ENCODE measurements at places on chromosomes 16 and 17. TPM values are rescaled to one million over a fixed set of nuclear protein-coding genes. Genes with fewer than 3 reads are reported as not detected.

Gene CNGB1
- total RNA-seq = not detected

Gene NLRC3
- 0.44 TPM for total RNA-seq

Gene TBC1D3E
- not detected for total RNA-seq

Gene FADS6
- total RNA-seq = 0.94 TPM

Gene HOXB4
- not detected for total RNA-seq

Gene HS3ST2
- 3.1 TPM for total RNA-seq

Gene KRTAP9-8
- not detected for total RNA-seq

Data from H9 (cell line).